ENCODE measurements at places on chromosomes 1 and 21.

- no peak for DNase-seq
Measured at GRCh38 chr1:53631622-53632310, 107.2 kb downstream of the GLIS1 start.

- peak; percentile 40 for DNase-seq
Measured at GRCh38 chr1:23178950-23179349, 10.3 kb upstream of the LUZP1 start.

GRCh38 chr1:85027242-85027983 lies 20.9 kb downstream of the MCOLN3 start:
- DNase-seq = peak; percentile 13

DNA sequence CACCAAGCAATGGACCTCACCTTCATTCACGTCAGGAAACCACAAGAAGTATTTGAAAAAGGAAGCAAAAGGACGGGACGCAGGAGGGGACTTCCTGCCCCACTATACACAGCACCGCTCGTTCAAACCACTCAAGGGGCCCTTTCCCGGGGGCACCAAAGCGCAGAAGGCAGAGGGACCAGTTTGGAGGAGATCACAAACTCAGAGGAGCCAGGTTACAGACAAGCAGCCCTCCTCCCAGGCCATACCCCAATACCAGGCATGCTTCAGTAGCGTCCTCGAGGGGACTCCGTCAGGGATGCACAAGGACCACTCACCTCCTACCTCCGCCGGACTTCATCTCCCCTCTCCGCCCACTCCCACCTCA lies 685 bp downstream of the CRTC2 start:
- peak; percentile 45 for DNase-seq

DNA sequence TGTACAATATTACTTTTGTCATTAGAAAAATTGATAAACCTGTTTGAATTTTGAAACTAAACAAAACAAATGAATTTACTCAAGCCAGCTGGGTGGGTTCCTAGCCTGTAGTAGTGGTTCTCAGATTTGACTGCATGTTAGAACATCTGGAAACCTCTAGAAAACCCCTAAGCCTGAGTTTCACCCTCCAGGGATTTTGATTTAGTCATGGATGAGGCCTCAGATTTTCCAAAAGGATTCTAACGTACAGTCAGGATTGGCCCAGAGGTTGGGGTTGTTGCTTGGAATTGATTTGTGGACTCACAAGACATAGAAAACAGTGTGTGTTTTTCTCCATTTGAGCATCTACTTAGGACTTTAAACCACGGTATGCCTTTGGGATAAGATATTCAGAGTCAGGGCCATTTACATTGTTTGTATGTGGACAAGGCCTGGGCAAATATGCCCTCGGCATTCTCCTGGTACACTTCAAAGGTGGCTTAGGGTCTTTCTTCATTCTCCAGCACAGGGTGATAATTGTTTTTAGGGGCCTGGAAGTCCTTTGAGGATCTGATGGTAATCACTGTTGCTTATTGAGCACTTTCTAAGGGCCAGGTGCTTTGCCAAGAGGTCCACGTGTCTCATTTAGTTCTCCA lies 42.6 kb downstream of the ATP5PO start:
- DNase-seq = no peak

DNA sequence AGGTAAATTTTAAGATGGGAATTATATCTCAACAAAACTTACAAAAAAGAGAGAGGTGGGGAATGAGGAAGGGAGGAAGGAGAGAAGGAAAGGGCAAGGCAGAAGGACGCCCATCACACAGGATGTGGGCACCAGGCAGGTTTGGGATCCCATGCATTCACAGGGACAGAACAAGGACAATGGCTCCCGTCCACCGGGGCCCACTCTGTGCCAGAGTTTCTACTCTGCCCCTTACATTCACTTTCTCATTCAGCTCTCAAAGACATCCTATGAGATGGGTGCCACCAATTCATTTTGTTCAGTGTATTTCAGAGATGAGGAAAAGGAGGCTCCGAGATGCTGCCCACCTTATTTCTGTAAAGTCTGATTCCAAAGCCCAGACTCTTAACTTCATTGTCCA lies 7.4 kb downstream of the CLEC20A start:
- DNase-seq = no peak

- DNase-seq = no peak
Measured at GRCh38 chr1:203202431-203203245, 16.1 kb upstream of the CHI3L1 start.

Data from germinal center (tissue), 1 donor.